ENCODE measurements at places on chromosomes 12 and 14.

DNA sequence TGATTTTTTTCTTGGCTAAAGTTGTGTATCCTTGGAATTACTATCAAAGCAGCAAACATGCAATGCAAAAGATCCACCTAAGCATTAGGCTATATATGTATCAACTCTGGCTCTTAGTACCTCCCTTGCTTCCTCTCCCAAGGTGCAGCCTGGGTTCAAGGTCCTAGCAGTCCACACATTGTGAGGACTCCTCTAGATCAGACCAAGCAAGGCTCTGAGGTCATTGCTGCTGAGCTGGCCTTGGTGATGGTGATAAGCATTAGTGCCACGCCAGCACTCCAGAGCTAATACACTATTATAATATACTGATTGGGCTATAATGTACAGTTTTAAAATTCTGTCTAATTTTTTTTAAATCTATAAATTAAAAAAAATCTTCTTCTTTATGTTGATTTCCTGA, 196.9 kb upstream of the BTG1 start:
- DNase-seq: no peak

DNA sequence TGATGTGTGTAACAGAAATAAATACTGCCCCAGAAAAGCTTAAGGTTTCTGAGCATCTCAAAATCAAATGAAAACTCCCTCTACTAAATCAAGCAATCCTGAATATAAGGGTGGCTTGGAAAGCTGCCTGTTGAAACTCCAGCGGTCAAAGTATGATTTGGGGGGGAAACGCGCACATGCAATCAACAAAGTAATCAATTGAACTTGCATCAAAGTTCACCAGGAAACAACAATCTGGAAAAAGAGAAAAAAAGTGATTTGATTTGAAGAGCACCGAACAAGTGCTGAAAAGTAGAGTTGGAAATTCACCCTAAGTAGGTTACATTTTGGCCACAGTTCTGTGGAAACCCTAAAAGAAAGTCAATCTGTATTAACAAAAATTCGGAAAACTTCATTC, 700 bp downstream of the CNIH1 start:
- no peak for DNase-seq

- peak; percentile 86 for DNase-seq
These were observed 158.6 kb downstream of the MON2 start for GRCh38 chr12:62625228-62625627.

GRCh38 chr12:88371416-88372183, 208.7 kb downstream of the KITLG start:
- no peak for DNase-seq

GRCh38 chr14:33762161-33762851, 188.6 kb downstream of the EGLN3 start:
- no peak for DNase-seq

DNA sequence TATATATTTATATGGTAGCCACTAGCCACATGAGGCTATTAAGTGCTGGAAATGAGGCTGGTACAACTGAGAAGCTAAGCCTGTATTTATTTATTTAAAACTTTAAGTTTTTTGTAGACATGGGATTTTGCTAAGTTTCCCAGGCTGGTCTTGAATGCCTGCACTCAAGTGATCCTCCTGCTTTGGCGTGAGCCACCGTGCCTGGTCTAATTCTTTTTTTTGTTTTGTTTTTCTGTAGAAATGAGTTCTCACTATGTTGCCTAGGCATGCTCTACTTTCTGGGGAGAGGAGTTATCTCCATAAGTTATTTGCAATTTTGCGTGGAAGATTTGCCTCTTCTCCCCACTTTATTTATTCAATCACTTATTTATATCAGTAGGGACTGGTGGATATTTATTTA, 4.8 kb upstream of the SNRNP35 start:
- no peak for DNase-seq

GRCh38 chr12:86551146-86551571, 295.0 kb upstream of the MGAT4C start:
- DNase-seq: no peak

- DNase-seq: no peak
These were observed 23.0 kb upstream of the RNU6-8 start for GRCh38 chr14:32226056-32226455.

DNA sequence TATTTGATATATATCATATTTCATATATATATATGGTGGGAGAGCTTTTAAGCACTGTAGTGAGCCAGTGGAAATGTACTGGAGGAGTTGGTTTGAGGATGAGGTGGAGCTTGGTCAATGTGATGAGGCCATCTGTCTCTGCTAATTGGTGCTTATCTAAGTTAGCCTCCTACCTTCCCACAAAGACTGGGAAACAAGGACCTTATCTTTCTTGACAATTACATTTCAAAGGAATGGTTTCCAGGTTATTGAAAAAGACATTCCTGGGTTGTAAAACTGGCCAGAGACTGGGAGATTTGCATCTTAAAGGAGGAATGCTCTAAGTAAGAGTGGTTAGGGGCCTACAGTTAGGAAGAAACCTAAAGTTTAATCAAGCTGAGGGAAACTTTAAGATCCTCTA, 212.8 kb upstream of the SYT1 start:
- DNase-seq: no peak

- no peak for DNase-seq
These were observed 36.9 kb downstream of the PLEKHA5 start for GRCh38 chr12:19166387-19166786.

DNA sequence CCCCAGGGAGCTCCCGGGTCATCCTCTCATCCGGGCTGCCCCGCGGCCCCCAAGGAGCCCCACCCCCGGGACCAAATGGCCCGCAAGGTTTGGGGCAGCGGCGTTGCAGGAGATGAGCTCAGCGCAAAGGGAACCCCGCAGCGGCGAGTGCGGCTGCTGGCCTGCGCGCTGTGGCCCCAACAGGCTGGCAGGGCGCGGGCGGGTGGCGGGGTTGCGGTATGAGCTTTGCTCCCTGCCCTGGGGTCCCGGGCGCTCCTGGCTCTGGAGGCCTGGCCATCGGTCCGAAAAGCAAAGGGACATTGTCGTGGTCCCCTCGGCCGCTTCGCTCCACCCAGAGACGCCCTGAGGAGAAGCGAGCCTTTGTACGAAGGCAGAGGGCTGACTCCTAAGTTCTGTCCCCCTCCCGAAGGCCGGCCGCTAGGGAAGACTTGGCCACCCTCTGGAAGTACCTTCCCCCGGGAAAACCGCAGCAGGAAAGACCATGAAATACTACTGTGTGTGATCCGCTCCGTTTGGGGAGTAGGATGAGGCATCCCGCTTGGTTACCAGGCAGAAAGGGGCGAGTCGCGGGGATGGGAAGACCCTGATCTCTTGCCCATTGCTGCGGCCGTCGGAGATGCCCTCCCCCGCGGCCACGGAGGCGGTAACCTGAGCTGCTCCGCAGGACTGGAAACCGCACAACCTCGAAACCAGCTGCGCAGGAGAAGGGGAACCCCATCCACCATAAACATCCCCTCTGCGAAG, 620 bp upstream of the NID2 start:
- no peak for DNase-seq

GRCh38 chr12:12986775-12987331, 13.2 kb downstream of the HEBP1 start:
- no peak for DNase-seq

- no peak for DNase-seq
These were observed 166.4 kb downstream of the PELI2 start for GRCh38 chr14:56284641-56285040.

- DNase-seq: no peak
These were observed 22.7 kb upstream of the IFNG-AS1 start for GRCh38 chr12:67966560-67966959.

- no peak for DNase-seq
These were observed 84.2 kb downstream of the SCN8A start for GRCh38 chr12:51675071-51675803.

DNA sequence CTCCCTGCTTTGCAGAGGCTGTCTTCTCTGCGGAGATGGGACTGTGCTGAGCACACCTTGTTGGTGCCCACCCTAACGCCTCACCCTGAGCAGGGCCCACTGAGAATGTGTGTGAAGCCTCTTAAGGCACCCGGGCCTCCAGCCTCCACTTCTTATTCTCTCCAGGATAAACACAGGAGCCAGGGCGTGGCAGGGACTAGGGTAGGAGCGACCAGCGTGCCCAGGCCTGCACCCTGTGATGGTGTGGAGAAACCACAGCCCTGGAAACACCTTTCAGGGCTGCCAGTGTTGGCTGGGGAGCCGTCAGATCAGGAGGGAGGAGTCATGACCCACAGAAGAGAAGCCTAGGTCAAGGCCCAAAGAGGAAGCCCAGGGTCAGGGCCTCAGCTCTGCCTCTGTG, 41.3 kb downstream of the VDR start:
- DNase-seq: no peak

DNA sequence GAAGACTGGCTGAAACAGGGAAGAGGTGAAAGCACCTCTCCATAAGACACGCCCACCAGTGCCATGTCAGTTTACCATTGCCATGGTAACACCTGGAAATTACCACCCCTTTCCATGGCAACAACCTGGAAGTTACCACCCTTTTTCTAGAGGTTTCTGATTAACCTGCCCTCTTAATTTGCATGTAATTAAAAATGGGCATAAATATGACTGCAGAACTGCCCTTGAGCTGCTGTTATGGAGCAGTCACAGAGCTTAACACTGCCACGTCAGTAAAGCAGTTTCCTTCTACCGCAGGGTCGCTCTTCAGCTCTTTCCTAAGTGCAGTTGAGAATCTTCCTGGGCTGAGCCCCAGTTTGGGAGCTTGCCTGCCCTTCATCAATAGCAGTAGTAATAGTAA, 55.2 kb downstream of the RASSF3 start:
- no peak for DNase-seq

DNA sequence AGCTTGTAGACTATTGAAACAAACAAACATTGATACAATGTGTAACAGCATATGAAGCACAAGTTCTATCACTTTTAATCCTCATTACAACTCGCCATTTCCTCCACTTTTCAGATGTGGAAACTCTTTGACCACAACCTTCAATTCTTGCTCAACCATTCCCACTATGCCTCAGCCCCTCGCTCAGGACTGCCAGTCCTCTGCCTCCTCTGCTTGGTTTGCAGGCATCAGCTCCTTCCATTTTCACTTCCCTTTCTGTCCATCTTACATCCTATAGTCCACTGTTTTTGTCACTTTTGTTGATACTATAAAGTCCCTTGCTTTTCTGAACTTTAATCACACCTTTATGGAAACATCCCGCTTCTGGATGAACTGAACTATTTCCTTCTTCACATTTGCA, 28.2 kb upstream of the CD27 start:
- DNase-seq: no peak

DNA sequence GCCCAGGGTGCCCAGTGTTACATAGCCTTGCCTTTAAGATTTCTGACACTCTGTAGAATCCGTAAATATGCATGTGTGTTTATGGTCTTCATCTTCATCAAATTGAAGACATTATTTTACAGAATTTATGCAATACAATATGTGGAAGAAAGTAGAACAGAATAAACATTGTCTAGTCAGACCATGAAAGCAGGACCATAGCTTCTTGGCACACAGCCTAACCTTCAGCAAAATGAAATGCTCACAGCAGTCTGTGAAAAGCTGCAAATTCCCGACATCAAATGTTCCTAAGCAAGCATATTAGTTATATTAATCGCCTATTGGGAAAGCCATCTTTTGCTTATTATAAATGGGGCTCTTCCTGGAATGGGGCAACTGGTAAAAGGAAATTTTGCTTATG, 111.3 kb upstream of the GARIN2 start:
- DNase-seq: no peak

DNA sequence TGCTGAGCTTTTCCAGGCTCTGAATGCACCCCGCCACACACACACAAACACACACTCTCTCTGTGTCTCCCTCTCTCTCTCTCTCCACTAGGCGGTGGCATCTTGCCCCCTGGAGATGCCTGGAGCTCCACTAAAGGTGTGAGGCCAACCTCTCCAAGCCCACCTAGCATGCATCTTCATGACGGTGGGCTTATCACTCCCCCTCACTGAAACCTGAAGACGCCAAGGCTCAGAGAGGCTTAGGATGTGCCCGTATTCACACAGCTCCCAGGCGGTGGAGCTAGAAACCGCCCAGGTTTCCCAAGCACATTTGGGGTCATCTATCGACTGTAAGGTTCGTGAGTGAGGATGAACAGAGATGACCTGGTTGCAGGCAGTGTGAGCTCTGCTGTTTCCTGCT, 42.6 kb upstream of the BCL11B start:
- no peak for DNase-seq

DNA sequence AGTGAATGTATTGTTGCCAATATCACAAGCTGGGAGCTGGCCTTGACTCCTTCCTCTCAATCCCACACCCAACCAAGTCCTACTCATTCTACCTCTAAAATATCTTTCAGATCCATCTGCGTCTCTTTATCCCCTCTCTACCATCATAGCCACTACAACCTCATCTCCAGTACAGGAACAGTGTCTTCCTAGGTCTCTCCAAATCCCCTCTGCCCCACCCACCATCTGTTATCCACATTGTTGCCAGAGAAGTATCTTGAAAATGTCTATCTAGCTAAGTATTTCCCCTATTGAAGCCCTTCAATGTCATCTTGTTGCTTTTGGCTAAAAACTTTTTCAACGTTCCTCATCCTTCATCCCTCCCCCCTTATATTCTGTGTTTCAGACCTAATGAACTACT, 244.7 kb downstream of the C12orf75 start:
- DNase-seq: no peak

GRCh38 chr12:10771132-10771733, 31.2 kb downstream of the TAS2R7 start:
- DNase-seq: peak; percentile 60

DNA sequence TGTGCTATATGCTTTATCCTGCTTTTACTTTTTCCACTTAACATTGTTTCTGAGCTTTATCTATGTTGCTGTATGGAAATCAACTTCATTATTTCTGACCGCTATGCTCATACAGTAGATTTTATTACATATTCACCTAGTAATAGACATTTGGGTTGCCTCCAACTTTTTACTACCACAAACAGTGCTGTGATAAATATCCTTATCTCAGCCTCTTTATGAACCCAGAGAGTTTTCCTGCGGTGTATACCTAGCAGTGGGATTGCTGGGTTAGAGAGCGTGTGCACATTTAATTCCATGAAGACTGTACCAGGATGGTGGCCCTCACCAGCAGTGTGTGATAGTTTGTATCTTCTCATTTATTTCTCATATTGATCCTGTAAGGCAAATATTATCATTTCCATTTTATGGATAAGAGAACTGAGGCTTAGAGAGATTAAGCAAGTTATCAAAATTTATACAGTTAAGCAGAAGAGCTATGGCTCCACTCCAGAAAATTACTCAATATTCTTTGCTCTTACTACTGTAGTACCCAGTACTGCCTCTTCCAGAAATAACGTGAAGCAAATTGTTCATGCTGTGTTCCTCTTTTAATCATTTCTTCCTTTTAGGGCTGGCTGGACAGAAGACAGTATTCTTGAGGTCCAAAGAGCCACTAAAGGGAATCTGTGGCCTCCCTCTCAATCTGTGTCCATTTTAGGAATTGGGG, 26.3 kb upstream of the CISTR start:
- no peak for DNase-seq

Measured in ACHN (cell line).